Lung (tissue), 17 donors: ENCODE measurements at places on chromosomes 3 and 15. TPM values are rescaled to one million over a fixed set of nuclear protein-coding genes. Genes with fewer than 3 reads are reported as not detected.

GRCh38 chr3:58287354-58287753 is 18.7 kb upstream of the RPP14 start:
- H3K36me3 ChIP-seq = peaks cover 14% of the 10 kb centered on the region
- H3K4me3 ChIP-seq = no peak overlapping the region
- H3K27me3 ChIP-seq = no peaks in the 10 kb centered on the region
- no peaks in the 10 kb centered on the region for H3K4me1 ChIP-seq

GRCh38 chr3:182947888-182948287 is 32.5 kb downstream of the DCUN1D1 start:
- H3K4me1 ChIP-seq = no peaks in the 10 kb centered on the region
- no peak overlapping the region for H3K27ac ChIP-seq
- no peak overlapping the region for H3K4me3 ChIP-seq
- DNase-seq = no peak
- peaks cover 15% of the 10 kb centered on the region for H3K36me3 ChIP-seq

- H3K4me1 ChIP-seq = no peaks in the 10 kb centered on the region
- H3K4me3 ChIP-seq = no peak overlapping the region
- H3K27ac ChIP-seq = no peak overlapping the region
- H3K36me3 ChIP-seq = no peaks in the 10 kb centered on the region
- no peaks in the 10 kb centered on the region for H3K27me3 ChIP-seq
Observed at GRCh38 chr3:55797084-55797483, 310.0 kb upstream of the WNT5A start.

DNA sequence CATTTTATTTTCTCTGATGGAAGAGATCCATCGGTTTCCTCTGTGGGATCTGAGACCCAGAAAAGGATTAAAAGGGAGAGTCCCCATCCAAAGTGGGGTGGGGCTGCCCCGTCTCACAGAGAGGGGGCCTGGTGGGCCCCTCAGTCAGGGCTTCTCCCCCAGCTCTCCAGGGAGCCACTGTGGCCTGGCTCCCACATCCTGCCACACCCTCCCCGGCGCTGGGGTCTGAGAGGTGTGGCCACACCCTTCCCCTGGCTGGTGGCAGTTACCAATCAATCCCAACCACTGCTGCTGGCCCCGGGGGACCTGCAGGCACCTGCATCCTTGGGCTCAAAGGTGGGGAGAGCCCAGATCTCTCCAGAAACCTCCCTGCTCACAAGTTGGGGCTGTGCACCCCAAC is 161.8 kb upstream of the IQSEC1 start:
- no peak overlapping the region for H3K27ac ChIP-seq
- no peaks in the 10 kb centered on the region for H3K36me3 ChIP-seq
- H3K4me1 ChIP-seq = peaks cover 9% of the 10 kb centered on the region
- no peak overlapping the region for H3K4me3 ChIP-seq
- H3K27me3 ChIP-seq = no peaks in the 10 kb centered on the region
- DNase-seq = no peak

GRCh38 chr15:93362821-93363220 is 273.8 kb upstream of the RGMA start:
- H3K4me3 ChIP-seq = no peak overlapping the region
- H3K27ac ChIP-seq = no peak overlapping the region
- no peaks in the 10 kb centered on the region for H3K36me3 ChIP-seq
- peak; percentile 37 for DNase-seq

DNA sequence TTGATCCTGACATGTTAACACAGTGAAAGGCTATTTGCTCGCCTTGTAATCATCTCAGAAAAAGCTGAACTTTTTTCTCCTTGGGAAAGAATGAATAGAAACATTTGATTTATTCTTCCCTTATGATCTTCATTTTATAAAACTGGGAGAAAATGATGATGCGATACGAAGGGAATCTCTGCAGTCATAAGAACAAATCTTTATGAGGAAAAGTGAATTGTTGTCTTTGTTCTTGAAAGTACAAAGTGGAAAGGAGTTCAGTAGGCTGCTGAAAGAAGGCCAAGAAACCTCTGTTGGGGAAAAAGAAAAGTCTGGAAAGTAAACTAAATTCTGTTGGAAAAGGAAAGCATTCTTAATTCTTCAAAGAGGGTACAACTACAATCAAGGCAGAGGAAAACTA is 248.8 kb downstream of the NSUN3 start:
- no peak overlapping the region for H3K27ac ChIP-seq
- H3K4me3 ChIP-seq = no peak overlapping the region
- no peaks in the 10 kb centered on the region for H3K36me3 ChIP-seq
- DNase-seq = no peak

GRCh38 chr3:183185696-183186095 is 23.2 kb upstream of the LAMP3 start:
- no peak overlapping the region for H3K4me3 ChIP-seq
- DNase-seq = no peak
- H3K36me3 ChIP-seq = no peaks in the 10 kb centered on the region
- no peak overlapping the region for H3K27ac ChIP-seq
- H3K4me1 ChIP-seq = no peaks in the 10 kb centered on the region
- peaks cover under 1% of the 10 kb centered on the region for H3K27me3 ChIP-seq

DNA sequence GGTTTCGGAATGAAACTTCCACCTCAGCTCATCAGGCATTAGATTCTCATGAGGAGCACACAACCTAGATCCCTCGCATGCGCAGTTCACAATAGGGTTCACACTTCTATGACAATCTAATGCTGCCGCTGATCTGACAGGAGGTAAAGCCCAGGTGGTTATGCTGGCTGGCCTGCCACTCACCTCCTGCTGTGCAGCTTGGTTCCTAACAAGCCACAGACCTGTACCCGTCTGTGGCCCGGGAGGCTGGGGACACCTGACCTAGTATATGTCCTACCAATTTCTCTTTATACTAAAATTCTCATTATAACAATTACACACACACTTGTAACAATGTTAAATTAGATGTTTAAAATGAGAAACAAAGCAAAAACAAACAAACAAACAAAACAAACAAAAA is 172.2 kb downstream of the SLC9A9 start:
- no peak overlapping the region for H3K4me3 ChIP-seq
- no peaks in the 10 kb centered on the region for H3K27me3 ChIP-seq
- H3K4me1 ChIP-seq = no peaks in the 10 kb centered on the region
- DNase-seq = no peak
- no peaks in the 10 kb centered on the region for H3K36me3 ChIP-seq

- H3K36me3 ChIP-seq = no peaks in the 10 kb centered on the region
- peaks cover 2% of the 10 kb centered on the region for H3K27me3 ChIP-seq
- H3K4me3 ChIP-seq = no peak overlapping the region
- no peak for DNase-seq
- H3K4me1 ChIP-seq = no peaks in the 10 kb centered on the region
Observed at GRCh38 chr15:52715411-52715810, 36.2 kb upstream of the ATOSA start.

DNA sequence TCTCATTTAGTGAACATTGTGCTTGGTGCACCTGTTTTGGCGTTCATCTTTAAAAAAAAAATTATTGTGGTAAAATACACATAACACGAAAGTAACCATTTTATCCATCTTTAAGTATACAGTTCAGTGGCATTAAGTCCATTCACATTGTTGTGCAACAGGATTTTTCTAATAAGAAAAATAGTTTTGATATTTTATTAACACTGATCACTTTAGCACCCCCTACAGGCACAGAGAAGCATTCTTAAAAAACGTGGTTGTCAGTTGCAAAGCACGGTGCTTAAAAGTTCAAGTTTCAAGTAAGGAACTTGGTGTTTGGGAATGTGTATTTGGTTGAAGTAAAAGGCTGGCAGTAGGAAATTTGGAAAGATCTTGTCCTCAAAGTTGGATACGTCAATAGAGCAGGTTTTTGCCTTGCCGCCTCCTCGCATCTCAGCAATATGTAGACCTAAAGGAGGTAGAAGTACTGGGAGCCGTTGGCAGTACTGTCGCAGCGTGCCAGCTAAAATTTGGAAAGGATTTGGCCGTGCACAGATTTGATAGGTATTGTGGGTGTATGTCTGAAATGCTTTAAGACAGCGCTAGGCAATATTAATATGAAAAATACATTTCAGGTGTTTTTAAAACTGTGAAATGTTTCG is 110.4 kb downstream of the LRRC28 start:
- H3K4me3 ChIP-seq = no peak overlapping the region
- no peaks in the 10 kb centered on the region for H3K27me3 ChIP-seq
- peaks cover 2% of the 10 kb centered on the region for H3K4me1 ChIP-seq

DNA sequence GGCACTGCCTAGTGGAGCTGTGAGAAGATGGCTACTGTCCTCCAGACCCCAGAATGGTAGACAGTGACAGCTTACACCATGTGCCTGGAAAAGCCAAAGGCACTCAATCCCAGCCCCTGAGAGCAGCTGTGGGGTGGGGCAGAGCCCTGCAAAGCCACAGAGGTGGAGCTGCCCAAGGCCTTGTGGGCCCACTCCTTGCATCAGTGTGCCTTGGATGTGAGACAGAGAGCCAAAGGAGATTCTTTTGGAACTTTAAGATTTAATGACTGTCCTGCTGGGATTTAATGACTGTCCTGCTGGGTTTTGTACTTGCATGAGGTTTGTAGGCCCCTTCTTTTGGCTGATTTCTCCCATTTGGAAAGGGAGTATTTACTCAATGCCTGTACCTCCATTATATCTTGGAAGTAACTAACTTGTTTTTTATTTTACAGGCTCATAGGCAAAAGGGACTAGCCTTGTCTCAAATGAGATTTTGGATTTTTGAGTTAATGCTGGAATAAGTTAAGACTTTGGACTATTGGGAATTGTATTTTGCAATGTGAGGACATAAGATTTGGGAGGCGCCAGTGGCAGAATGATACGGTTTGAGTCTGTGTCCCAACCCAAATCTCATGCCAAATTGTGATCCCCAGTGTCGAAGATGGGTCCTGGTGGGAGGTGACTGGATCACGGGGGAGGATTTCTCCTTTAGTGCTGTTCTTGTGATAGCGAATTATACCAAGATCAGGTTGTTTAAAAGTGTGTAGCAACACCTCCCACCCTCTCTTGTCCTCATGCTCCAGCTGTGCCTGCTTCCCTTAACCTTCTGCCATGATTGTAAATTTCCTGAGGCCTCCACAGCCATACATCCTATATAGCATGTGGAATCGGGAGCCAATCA is 80.4 kb downstream of the MYO5A start:
- no peaks in the 10 kb centered on the region for H3K4me1 ChIP-seq
- no peak overlapping the region for H3K27ac ChIP-seq
- H3K4me3 ChIP-seq = no peak overlapping the region
- DNase-seq = no peak
- no peaks in the 10 kb centered on the region for H3K27me3 ChIP-seq

GRCh38 chr3:48435774-48436476 is 4.0 kb downstream of the CCDC51 start:
- no peaks in the 10 kb centered on the region for H3K27me3 ChIP-seq
- H3K4me1 ChIP-seq = no peaks in the 10 kb centered on the region
- no peak overlapping the region for H3K4me3 ChIP-seq
- no peak overlapping the region for H3K27ac ChIP-seq
- peaks cover 14% of the 10 kb centered on the region for H3K36me3 ChIP-seq

DNA sequence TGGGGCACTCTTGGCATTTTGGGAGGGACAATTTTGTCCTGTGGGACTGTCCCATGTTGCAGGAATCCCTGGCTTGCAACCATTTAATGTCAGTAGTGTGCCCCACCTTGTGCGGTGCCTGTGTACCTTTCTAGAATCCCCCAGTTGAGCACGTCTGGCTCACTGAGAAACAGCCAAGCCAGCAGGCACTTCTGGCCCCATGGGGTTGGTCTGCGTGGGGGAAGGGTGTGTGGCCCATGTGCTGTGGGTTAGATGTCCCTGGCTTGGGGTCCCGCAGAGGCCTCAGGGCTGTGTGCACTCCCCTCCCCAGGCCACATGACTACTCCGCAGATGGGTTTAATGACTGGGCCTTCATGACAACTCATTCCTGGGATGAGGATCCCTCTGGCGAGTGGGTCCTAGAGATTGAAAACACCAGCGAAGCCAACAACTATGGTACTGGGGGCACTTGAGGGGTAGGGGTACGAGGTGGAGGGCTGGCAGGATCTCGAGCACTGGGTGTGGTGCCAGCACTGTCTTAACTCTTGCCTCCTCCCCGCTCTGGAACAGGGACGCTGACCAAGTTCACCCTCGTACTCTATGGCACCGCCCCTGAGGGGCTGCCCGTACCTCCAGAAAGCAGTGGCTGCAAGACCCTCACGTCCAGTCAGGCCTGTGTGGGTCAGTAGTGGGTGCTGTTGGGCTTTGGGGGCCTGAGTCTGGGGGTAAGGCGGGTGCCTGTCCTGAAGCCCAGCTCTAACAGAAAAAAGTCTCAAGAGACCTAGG is 3.7 kb upstream of the FES start:
- no peak for DNase-seq
- no peak overlapping the region for H3K27ac ChIP-seq
- no peaks in the 10 kb centered on the region for H3K27me3 ChIP-seq

DNA sequence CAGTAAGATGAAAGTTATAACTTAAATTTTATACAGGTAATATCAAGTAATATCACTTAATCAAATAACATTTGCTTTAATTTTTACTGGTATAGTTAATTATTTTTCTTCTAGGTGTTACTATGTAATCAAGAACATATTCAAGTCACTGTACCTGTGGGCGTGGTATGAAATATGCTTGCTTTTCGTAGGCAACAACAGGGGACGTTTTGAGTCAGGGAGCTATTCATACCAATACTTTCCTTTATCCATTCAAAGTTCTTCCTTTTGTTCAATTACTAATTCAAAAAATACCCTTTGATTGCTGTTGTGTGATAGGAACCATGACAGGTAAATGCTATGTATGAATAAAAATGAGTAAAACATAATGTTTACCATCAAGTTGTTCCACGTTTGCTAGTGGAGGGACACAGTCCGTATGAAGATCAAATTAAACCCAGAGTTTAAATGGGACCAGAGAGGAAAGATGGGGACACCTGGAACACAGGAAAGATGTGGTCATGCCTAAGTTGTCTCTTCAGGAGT is 654.0 kb upstream of the KCNMB2 start:
- DNase-seq = no peak
- H3K36me3 ChIP-seq = no peaks in the 10 kb centered on the region
- H3K27ac ChIP-seq = no peak overlapping the region
- no peak overlapping the region for H3K4me3 ChIP-seq
- H3K4me1 ChIP-seq = no peaks in the 10 kb centered on the region

LYZL4 gene
- total RNA-seq = not detected

IDH2 gene
- total RNA-seq = 85.8 TPM

WDR93 gene
- 3.8 TPM for total RNA-seq

MST1R gene
- 54.8 TPM for total RNA-seq

GOLGA8G gene
- total RNA-seq = not detected
